ENCODE measurements at places on chromosomes 12 and 14.

DNA sequence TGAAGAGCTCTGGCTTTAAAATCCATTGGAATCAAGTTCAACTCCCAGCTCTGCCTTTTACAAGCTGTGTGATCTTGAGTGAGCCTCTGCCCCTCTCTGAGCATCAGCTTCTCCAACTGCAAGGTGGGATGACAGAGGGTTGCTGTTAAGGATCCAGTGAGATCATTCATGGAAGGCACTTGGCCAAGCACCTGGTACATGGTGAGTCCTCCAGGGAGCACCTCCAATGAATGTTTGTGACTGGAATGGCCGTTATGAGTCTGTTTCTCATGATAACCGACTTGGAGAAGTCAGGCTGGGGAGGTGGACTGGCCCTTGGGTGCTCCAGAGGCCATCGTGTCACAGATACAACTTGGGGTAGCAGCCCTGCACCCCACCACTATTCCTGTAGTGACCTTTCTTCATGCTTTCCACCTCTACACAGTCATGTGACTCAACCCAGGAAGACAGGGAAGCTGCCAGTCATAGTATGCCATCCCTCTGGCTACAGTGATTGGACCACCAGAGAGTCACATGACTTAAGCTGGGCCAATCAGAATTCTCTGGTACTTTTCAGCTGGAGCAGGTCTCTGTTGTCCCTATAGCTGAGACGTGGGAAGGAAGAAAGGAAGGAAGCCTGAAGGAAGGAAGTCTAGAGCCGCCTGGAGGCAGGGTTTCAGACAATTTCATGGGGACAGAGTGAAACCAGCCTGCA lies 146.5 kb upstream of the MYL2 start:
- no peak for DNase-seq

- no peak for DNase-seq
Observed at GRCh38 chr12:32698285-32698684, 19.2 kb downstream of the DNM1L start.

- no peak for DNase-seq
Observed at GRCh38 chr12:5488626-5488955, 56.7 kb downstream of the NTF3 start.

DNA sequence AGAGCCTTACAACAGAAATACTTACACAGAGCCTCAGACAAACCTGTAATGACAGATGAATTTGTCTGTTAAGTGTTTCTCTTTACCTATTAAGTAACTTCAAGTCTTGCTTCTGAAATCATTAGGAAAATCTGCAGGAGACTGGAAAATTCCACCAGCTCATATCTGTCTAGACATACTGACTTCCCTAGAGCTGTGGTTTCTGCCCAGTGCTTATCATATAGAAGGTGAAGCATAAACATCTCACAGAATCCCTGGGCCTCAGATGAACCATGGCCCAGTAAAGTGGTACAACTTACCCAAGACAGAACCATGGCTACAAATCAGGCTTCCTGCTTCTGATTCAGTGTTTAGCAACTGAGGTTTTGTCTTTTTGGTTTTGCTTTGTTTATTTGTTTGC lies 91.6 kb downstream of the EGLN3 start:
- DNase-seq = no peak

GRCh38 chr12:127300753-127301152 lies 966.2 kb upstream of the TMEM132C start:
- DNase-seq = no peak
